Stimulated activated CD4-positive, alpha-beta T cell treated with anti-CD3 and anti-CD28 coated beads, Interleukin-4, amount 100 ng/mL, for 4 hours (primary cell): ENCODE measurements at places on chromosomes 4 and X.

DNA sequence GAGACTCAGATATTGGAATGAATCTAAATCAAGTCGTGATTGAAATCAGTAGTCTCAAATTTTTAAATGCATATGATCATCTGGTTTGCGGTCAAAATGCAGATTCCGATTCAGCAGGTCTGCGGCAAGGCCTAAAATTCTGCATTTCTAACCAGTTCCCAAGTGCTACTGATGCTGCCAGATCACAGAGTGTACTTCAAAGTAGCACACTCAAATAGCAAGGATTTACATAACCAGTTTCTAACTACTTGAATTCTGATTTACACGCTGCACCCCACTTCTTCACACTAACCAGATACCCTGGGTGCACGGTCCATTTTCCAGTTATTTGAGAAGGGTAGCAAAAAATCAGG is 752 bp downstream of the MBTPS2 start:
- DNase-seq: no peak

DNA sequence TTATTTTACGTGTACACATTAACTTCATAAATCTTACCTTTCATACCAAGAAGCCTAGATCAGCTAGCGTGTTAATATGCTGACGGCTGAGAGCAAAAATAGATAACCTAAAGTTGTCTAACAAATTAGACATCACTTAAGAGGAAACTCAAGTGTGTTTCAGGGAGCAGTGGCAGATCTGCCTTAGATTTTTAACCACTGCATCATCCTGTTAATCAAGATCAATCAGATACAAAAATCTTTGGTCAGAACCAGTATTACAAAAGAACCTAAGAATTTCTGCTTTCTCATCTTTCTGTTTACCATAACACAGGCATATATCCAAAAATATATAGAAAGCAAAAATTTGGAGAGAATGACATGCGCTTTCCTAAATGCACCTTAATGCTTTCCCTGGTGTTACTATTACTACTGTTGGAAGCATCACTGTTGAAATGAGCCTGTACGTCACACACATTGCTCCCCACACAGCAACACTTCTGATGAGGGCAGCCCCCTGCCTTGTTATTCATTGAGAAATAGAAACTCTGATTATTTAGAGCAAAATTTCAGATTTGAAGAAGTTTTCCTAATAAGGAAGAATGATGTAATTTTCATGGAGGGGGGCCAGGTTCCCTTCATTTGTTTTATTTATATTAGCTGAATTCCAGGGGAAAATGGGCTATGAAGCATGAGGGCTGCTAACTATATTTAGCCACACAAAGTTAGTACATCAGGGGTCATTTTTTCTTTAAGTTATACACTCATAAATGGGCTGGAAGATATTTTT is 152.3 kb downstream of the CBR4 start:
- DNase-seq: no peak

- DNase-seq: no peak
These were observed 84.8 kb downstream of the PCDH10 start for GRCh38 chr4:133233922-133234321.

GRCh38 chrX:137432609-137433008 is 133.3 kb upstream of the ZIC3 start:
- DNase-seq: no peak

DNA sequence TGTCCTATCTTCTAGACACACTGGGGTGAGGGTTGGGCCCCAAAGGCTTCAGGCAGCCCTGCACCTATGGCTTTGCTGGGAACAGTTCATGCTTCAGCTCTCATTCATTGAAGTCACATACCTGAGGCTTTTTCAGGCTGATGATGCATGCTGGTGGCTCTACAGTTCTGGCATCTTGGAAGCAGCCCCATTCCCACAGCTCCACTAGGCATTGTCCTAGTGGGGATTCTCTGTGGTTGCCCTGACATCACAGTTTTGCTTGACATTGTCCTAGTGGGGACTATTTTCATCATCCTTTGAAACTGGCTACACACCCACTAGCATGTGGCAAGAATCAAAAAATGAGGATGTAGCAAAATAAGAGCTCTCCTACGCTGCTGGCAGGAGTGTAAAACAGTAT is 37.7 kb upstream of the C4orf17 start:
- DNase-seq: no peak
